Mesothelial cell of epicardium (in vitro differentiated cells): ENCODE measurements at places on chromosomes 12 and 14. TPM values are rescaled to one million over a fixed set of nuclear protein-coding genes. Genes with fewer than 3 reads are reported as not detected.

- no peak overlapping the region for H3K4me3 ChIP-seq
- no peaks in the 10 kb centered on the region for H3K36me3 ChIP-seq
- H3K27me3 ChIP-seq, result peaks cover 3% of the 10 kb centered on the region
Measured at GRCh38 chr14:25394791-25395391, 344.9 kb upstream of the STXBP6 start.

Gene NGB
- total RNA-seq, result not detected in 3 replicates

GRCh38 chr14:99213527-99213971, 58.4 kb downstream of the BCL11B start:
- peaks cover 26% of the 10 kb centered on the region for H3K4me1 ChIP-seq
- no peaks in the 10 kb centered on the region for H3K27me3 ChIP-seq
- H3K27ac ChIP-seq, result no peak overlapping the region

Gene KDM2B
- 55.4 to 61.1 TPM (median 57.5 TPM) in 3 replicates for total RNA-seq

Gene WNT5B
- total RNA-seq, result 54.4 to 58.3 TPM (median 56.2 TPM) in 3 replicates

DNA sequence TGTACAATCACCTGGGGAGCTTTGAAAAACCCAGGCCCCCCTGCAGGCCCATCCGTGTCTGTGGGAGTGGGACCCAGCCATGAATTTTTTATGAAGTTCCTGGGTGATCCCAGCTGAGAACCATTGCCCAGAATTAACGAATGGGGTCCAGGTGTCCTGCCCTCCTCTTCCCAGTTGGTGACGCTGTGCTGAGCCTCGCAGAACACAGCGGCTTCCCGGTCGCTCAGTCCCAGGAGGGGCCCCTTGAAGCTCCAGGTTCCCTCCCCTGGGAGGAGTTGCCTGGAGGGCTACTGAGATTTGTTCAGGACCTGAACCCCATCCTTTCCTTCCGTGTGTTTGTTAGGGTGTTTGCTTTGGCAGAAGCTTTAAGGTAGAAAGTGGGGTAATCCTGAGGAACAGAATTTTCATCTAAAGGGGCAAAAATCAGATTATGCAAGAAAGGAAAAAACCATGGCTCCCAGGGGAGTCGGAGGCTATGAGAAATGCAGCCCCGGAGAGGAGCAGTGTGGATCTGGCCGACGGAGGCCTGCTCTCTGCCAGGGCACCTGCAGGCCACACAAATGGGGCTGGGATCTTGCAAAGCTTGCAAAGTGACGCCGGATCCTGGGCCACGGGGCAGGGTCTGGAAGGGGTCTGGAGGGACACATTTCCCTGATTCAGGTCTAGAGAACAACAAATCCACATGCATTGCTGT, 164.7 kb upstream of the PRMT8 start:
- no peaks in the 10 kb centered on the region for H3K4me1 ChIP-seq
- DNase-seq, result no peak
- H3K4me3 ChIP-seq, result no peak overlapping the region

GRCh38 chr12:42564556-42564955, 25.0 kb downstream of the PRICKLE1 start:
- no peak for DNase-seq
- H3K4me1 ChIP-seq, result peaks cover 25% of the 10 kb centered on the region
- H3K4me3 ChIP-seq, result no peak overlapping the region
- H3K36me3 ChIP-seq, result peaks cover 7% of the 10 kb centered on the region
- no peaks in the 10 kb centered on the region for H3K27me3 ChIP-seq

Gene RIC8B
- total RNA-seq, result 18.3 to 22.5 TPM (median 21.2 TPM) in 3 replicates

DNA sequence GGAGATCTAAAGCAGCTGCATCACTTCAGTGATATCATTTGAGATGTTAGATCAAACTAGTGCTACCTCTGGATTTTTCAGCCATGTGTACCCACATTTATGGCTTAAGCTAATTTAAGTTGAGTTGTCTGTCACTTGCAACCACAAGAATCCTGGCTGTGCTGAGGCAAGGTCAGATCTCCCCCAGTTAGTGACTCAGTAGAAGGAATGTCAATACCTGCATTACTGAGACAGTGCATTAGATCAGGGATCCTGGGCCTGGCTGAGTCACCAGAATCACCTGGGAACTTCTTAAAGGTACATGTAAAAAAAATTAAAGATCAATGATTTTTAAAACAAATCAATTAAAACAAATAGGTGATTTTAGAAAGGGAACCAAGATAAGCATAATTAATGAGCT, 84.6 kb upstream of the GRIN2B start:
- H3K27me3 ChIP-seq, result no peaks in the 10 kb centered on the region
- no peak overlapping the region for H3K27ac ChIP-seq
- DNase-seq, result no peak

Gene DIP2B
- 29.3 to 32.0 TPM (median 31.3 TPM) in 3 replicates for total RNA-seq

Gene SLC8B1
- total RNA-seq, result 16.7 to 19.1 TPM (median 17.3 TPM) in 3 replicates

DNA sequence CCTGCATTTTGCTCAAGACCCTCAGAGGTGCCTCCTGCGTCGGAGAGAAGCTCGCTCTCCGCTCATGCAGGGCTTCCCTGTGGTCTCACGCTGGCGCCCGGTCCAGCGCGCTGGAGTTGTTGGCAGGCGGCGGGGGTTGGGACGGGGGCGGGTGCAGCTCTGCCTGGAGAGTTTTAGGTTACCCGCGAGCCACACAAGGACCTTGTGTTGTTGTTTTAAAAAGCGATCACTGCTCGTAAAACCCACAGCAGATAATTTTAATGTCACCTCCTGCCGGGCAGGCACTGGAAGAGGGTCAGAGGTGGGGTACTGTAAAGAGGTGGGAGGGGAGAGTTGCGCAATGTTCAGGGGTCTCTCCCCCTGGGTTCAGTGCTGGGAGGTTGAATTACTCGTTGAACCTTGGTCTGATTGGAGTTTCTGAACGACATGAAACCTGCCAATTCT, 850 bp downstream of the SMOC1 start:
- H3K4me1 ChIP-seq, result peaks cover 9% of the 10 kb centered on the region
- H3K36me3 ChIP-seq, result no peaks in the 10 kb centered on the region
- H3K4me3 ChIP-seq, result peak overlapping the region; percentile 65
- H3K27ac ChIP-seq, result no peak overlapping the region
- H3K27me3 ChIP-seq, result peaks cover 88% of the 10 kb centered on the region
- no peak for DNase-seq

Gene NKX2-8
- total RNA-seq, result not detected in 3 replicates

GRCh38 chr14:67970923-67971322, 151.3 kb downstream of the RAD51B start:
- peak overlapping the region; percentile 50 for H3K27ac ChIP-seq
- peaks cover 21% of the 10 kb centered on the region for H3K36me3 ChIP-seq
- DNase-seq, result no peak
- peaks cover 65% of the 10 kb centered on the region for H3K4me1 ChIP-seq
- no peaks in the 10 kb centered on the region for H3K27me3 ChIP-seq

- no peak overlapping the region for H3K27ac ChIP-seq
- H3K4me3 ChIP-seq, result no peak overlapping the region
- H3K27me3 ChIP-seq, result no peaks in the 10 kb centered on the region
- no peak for DNase-seq
- H3K36me3 ChIP-seq, result no peaks in the 10 kb centered on the region
Measured at GRCh38 chr12:51210690-51211395, 7.0 kb downstream of the POU6F1 start.

DNA sequence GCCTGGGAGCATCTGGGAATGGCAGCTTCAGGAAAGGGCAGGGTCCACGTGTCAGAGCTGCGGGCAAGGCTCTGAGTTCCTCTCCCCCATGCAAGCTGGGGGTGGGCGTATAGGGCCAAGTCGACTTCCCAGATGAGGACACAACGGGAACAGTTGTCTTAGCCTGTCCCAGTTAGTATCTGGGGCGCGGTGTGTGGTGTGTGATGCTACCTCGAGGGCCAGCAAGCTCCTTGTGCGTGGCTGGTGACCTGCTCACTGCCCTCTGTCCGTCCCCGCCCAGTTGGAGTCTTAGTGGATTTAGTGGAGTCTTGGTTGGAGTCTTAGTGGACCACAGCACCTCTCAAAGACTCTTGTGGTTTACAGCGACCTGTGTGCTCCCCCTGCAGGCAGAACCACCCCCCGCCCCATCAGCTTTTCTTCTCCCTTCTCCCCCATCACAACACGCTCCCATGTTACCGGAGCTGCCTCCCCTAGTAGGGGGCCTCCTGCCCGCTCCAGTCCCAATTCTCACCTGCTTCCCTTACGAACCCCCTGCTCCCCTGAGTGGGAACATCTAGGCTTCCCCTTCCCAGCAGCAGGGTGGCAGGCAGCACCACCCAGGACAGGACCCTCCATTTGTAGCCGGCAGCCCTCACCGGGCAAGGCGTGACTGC, 8.7 kb downstream of the ASPG start:
- no peak overlapping the region for H3K4me3 ChIP-seq
- peaks cover 6% of the 10 kb centered on the region for H3K4me1 ChIP-seq
- H3K27me3 ChIP-seq, result peaks cover 16% of the 10 kb centered on the region
- no peak for DNase-seq
- no peak overlapping the region for H3K27ac ChIP-seq

Gene FGF6
- total RNA-seq, result not detected in 3 replicates

DNA sequence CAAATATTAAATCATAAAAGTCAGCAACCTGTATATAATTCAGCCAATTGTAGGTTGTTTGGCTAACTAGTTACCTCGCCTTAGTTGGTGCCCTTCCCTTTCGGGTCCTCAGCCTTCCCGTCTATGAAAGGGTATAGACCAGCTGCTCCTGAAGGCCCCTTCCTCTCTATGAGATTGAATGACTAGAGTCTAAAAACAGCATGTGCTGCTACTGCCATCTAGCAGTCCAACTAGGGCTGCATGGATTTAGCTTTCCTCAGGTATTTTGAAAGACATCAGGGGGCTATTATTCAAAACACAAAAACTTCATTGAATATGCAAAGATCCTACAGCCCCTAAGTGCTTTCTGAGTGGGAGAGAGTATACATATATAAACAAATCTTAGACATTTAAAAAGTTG, 37.0 kb upstream of the TMEM263 start:
- no peak overlapping the region for H3K4me3 ChIP-seq
- no peak for DNase-seq
- H3K36me3 ChIP-seq, result no peaks in the 10 kb centered on the region
- no peak overlapping the region for H3K27ac ChIP-seq
- peaks cover 24% of the 10 kb centered on the region for H3K27me3 ChIP-seq

Gene CD27
- not detected in 3 replicates for total RNA-seq

DNA sequence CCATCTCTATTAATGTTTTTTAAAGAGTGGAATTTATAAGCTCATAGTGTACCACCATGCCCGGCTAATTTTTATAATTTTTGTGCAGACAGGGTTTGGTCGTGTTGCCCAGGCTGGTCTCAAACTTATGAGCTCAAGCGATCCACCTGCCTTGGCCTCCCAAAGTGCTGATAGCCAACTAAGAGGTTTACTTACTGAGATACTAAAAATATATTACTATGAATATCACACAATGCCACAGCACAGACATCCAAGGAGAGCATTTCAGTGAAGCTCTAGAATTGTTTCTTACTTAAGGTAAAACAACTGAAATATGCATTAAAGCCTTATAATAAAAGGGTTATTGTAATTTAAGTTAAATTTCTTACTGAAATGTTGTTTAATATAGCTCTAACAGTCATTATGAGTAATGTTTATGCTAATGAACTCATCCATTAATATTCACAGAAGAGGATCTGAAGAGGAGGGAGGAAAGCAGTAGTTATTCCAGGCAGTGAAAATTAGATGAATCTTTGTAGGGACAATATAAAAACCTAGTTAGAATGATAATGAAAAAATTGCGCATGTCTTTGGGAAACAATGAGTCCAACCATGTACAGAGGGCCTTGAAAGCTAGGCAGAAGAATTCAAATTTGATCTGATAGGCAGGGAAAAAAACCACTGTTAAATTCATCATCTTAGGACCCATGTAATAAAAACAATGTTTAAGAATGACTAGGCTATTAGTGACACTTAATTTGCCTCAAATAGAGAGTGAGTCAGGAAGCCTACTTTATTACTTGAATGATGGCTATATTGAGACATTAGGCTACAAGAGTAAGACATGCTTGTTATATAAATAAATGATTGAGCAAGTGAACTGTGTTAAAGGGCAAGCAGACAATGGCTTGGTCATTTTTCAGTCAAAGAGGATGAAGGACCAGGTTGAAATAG, 99.2 kb downstream of the SLC41A2 start:
- no peak overlapping the region for H3K4me3 ChIP-seq
- H3K27ac ChIP-seq, result no peak overlapping the region
- no peaks in the 10 kb centered on the region for H3K36me3 ChIP-seq
- DNase-seq, result no peak

DNA sequence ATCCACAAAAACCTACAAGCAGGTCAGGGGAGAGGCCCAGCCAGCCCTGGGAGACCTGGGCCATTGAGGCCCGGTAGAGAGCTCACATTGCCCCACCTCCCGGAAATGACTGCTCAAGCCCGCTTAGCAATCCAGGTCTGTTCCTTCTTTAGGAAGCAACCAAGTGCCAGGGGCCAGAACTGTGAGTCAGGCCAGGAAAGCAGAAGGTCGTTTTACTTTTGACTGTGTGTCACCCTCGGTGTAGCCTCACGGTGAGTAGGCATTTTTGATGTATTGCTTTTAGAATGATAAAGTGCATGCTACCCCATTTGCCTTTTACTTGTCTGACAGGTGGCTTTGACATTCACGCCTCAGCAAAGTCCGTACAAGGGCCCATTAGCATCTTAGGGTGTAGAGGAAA, 25.4 kb upstream of the PWP1 start:
- H3K36me3 ChIP-seq, result no peaks in the 10 kb centered on the region
- peaks cover 33% of the 10 kb centered on the region for H3K27me3 ChIP-seq
- peaks cover 4% of the 10 kb centered on the region for H3K4me1 ChIP-seq
- H3K4me3 ChIP-seq, result no peak overlapping the region
- DNase-seq, result no peak

DNA sequence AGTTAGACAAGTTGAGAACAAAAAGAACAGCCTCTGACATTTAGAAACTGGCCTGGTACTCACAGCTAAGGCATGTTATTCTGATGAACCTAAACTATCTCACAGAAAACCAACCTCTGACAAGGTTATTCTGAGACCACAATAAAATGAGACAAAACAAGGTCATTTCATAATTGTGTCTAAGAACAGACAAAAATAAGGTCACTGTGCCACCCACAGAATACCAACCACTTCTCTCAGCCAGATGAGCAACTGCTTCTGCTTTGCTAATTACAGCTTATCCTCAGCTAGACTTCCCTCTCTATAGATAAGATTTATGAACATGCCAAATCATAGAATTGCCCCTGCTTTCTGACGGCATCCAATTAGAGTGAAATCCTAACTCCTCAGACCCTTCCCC, 52.2 kb upstream of the CRACR2A start:
- DNase-seq, result no peak
- H3K36me3 ChIP-seq, result peaks cover 8% of the 10 kb centered on the region
- no peak overlapping the region for H3K27ac ChIP-seq
- no peaks in the 10 kb centered on the region for H3K27me3 ChIP-seq
- no peak overlapping the region for H3K4me3 ChIP-seq
